ENCODE measurements at places on chromosomes 16 and 17.

DNA sequence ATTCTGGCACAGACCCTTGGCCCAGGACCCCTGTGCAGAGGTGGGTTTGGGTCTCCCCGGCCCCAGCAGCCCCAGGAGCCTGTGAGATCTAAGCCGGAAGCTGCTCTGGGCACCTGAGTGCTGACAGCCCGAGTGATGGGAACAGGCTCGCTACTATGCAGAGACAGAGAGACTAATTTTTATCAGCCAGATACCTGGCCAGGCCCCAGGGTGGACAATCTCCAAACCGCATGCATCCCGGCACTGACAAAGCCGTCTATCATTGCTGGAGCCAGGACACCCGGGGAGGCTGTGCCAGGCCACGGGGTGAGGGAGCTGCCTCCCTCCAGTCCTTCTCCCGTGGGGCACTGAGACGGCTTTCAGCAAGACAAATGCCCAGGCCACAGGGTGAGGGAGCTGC lies 25.0 kb downstream of the CBFA2T3 start:
- DNase-seq = no peak

GRCh38 chr17:4728124-4728523 lies 3.1 kb upstream of the MED11 start:
- no peak for DNase-seq

DNA sequence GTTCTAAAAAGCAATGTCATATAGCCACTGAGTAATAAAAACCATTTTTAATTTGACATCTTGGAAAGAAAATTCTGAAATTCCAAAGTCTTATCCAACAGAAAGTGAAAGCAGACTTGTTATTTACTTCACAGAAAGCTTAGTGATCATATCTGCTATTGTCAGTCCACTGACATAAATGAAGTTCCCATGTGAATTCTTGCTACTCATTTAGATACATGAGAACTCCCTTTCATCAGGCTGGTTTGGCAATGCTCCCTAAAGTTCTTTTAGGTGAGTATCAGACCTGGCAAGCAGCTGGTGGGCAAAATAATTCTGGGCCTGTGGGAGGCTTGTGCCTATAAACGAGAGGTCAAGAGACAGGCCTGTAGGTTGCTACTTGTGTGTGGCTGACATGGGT lies 23.4 kb downstream of the NME2 start:
- no peak for DNase-seq

DNA sequence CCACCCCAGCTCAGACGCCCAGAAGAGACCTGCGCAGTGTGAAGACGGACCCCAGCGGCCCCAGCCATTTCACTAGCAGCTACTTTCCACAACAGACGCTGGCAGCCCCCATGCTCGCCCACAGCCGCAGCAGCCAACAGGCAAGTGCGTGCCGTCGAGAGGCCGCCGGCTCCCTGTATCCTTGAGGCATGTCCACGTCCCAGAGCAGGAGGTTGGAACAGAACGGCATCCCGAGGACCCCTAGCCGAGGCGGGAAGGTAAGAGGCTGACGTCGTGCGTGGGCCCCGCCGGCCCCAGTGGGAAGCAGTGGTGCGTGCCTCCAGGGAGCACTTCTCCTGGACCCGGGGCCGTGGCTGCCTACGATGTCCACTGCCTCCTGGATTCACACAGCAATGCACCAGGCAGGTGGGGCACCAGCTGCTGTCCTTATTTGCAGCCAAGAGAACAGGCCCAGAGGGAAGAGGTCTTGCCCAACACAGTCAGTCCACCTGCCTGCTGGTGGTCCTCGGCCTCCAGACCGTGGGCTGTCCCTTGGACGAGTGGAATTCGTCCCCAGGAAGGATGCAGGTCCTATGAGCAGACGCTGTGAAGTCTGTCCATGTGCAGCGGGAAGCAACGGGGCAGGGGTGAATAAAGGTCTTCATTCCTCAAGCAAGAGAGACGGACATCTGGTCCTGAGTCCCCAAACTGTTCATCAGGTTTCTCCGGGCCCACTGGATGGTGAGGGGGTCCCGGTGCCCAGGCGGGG lies 38.5 kb downstream of the SLC7A5 start:
- no peak for DNase-seq

- no peak for DNase-seq
Observed at GRCh38 chr16:55574811-55575210, 8.3 kb downstream of the CAPNS2 start.
